ENCODE measurements at places on chromosomes 12 and 14.

- no peak for DNase-seq
These were observed 38.9 kb downstream of the DNAI7 start for GRCh38 chr12:25156061-25156460.

DNA sequence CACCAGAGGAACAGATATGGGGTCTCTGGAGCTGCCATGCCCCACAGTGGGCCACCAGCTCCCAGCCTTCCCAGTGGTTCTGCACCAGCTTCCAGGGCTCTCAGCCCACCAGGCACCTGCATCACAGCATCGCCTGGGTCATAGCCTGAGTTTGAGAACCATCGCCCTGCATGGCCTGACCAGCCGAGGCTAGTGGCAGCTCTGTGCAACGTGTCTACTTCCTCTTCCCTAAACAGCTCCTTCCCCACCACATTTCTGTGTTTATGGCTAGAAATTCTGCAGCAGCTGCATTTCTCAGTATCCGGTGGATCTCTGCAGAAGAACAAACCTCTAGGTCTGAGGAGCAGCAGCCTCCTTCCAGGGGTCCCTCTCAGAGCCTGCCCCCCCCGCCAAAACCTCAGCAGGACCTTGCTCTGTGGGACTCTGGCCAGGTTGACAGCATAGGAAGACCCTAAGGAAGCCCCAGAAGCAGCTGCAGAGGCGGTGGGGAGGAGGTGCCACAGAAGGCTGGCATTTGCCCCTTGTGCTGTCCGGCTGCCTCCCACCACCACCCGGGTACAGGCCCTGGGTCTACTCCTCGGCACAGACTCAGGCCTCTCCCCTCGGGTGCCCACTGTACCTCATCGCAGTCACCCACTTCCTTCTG lies 47.7 kb downstream of the PSMA6 start:
- no peak for DNase-seq

- DNase-seq, result no peak
These were observed 70.0 kb upstream of the GNPNAT1 start for GRCh38 chr14:52861403-52861802.

- DNase-seq, result no peak
These were observed 41.9 kb upstream of the BEGAIN start for GRCh38 chr14:100629098-100629497.

GRCh38 chr14:100525615-100526014 lies 61.6 kb downstream of the BEGAIN start:
- no peak for DNase-seq

GRCh38 chr12:12440784-12441428 lies 84.0 kb downstream of the BORCS5 start:
- DNase-seq, result no peak

DNA sequence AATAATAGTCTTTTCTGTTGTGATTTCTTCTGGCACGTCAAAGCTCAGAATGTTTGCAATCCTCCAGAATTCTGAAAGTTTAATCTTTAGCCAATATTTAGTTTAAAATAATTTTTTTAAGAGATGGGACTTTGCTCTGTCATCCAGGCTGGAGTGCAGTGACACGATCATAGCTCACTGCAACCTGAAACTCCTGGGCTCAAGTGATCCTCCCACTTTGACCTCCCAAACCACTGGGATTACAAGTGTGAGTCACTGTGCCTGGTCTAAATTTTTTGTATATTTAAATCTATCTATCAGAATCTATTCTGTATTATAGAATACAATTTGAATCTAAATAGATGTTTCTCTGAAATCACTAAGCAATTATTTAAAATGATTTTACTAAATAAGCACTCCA lies 572.7 kb downstream of the VRK1 start:
- no peak for DNase-seq

DNA sequence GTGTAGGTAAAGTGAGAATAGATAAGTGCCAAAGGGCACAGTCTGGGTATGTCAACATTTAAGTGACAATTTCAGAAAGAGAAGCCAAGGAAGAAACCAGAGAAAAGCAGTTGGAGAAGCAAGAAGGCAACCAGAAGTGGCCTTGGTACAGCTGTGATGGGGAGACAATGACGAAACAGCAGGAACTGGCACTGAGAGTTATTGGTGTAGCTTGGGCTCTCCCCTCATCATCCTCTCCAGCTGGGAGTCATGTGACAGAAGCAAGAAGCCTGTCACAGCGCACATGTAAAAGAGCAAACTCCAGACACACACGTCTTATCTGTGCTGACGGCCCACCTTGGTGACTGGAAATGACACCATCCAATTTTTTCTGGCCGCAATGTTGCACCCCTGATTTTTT lies 203.3 kb upstream of the NUDT4 start:
- DNase-seq, result no peak

- DNase-seq, result no peak
These were observed 164.3 kb upstream of the BCL2L14 start for GRCh38 chr12:11906286-11906935.

GRCh38 chr14:59303216-59303615 lies 114.7 kb downstream of the DAAM1 start:
- DNase-seq, result no peak

DNA sequence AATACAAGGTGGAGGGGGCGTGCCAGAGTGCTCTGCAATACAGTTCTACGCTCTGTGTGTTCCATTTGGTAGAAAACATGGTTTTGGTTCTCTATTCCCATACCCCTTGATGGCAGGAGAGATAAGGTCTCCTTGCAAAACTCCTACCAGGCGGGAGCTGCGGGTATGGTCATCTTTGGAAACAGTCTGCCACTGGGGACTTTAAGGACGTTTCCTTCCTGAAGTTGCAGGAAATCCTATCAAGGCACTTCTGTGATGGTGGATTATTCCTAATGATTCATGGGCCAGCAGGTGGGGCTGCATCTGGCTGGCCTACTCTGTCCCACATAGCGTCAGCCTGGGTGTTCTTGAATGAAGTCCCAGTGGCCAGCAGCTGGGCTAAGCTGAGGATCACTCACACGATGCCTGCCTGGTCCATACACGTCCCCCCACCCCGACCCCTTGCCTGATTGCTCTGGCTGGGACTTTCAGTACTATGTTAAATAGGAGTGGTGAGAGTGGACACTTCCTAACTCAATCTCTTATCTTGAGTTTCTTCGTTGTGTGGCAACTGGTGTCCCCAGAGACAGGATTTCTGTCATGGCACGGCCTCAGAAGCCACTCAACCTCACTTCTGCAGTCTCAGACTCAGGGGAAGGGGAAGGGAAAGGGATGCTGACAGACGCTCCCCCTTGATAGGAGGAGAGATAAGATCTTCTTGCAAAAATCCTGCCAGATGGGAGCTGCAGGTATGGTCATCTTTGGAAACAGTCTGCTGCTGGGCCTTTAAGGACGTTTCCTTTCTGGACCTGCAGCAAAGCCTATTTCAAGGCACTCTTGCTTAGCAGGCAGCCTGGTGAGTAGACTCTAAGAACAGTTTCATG lies 61.0 kb upstream of the FKBP4 start:
- no peak for DNase-seq

- DNase-seq, result no peak
These were observed 21.1 kb downstream of the RASSF8 start for GRCh38 chr12:25979563-25979962.

DNA sequence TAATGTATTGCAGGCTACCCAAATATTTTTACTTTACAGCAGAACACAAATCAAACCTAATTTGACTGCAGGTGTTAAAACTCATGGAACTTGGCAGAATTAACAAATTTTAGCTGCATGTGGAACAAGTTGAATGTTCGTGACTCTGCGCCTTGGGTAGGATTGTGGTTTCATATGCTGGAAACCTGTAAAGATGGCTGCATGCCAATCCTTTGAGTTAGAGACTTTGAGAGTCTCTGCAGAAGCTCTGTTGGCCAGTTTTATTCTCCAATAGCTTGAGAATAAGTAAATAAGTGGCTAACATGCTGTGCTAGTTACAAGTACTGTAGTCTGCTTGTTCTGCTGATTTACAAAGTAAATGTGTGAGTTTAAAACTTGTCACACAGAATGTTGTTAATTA lies 77.8 kb downstream of the PDE6H start:
- no peak for DNase-seq

GRCh38 chr14:71358209-71358931 lies 451.1 kb downstream of the PCNX1 start:
- DNase-seq, result no peak

DNA sequence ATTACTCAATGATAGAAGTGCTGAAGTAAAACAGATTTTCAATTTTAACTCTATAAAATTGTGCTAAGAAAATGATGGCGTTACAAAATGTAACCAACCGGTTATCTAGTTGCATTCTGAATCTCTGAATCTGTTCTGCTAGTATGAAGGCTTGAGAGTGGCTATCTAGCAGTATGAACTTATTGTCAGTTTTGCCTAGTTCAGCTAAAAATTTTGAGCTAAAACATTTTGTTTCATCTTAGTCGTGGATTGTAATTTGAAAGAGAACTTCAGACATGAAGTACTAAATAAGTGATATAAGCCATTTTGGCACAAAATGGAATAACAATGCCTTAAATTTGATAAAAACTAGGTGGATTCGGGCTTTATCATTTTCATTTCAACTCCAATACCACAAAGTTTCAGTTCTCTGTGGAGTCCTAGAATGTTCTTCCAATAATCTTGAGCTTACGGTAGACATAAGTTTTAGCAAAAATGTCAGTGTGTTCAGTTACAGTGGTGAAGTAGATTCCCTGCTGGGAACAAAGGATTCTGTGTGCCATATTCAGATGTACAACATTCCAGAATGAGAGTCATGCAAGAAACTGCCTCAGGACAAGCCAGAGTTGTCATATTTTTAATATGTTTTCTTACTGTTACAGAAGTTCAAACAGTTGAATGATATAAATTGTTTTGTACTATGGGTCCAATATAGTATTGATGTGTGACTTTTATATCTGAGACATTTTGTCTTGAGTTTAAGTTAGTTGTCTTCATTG lies 28.1 kb downstream of the ATP6V1D start:
- no peak for DNase-seq

DNA sequence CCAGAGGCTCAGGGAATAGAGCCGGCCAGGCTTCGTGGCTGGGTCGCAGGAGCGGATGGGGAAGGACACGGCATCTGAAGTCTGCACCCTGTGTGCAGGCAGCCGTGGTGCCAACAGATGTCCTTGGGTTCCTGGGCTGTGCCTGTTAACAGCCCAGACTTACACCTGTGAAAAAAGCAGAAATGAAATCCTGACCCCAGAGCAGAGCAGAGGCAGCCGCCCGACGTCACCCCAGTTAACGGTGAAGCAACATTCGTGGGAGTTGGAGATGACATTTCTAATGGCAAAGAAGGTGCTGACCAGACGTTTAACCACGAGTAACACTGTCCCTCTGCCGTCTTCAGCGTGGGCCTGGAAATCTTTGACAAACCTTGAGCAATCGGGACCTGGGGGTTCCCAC lies 200.3 kb upstream of the DIO3 start:
- DNase-seq, result no peak

DNA sequence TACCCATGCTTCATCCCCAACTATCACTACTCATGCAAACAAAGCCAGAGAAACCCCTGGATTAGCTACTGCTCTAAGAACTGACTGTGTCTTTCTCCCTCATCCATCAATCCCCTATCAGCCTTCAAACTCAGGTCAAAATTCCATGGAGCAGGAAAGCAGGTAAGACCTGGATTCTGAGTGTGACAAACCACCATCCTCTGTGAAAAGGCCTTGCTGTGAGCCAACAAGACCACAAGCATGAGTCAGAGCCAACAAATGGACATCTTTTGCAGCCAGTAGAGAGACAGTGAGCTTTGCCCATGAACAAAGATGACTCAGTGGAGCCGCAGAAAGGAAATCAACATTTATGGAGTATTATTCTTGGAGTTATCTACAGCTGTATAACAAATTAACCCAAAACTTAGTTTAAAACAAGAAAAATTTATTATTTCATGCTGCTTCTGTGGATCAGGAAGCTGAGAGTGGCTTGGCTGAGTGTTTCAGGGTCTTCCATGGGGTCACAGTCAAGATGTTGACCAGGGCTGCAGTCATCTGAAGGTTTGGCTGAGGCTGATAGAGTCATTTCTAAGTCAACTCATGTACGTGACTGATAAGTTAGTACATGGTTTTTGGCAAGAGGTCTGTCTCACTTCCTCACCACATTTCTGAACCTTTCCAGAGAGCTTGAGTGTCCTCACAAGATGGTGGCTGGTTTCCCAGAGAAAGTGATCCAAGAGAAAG lies 61.1 kb downstream of the PITPNM2 start:
- no peak for DNase-seq

GRCh38 chr12:15546102-15546701 lies 223.9 kb downstream of the PTPRO start:
- no peak for DNase-seq

DNA sequence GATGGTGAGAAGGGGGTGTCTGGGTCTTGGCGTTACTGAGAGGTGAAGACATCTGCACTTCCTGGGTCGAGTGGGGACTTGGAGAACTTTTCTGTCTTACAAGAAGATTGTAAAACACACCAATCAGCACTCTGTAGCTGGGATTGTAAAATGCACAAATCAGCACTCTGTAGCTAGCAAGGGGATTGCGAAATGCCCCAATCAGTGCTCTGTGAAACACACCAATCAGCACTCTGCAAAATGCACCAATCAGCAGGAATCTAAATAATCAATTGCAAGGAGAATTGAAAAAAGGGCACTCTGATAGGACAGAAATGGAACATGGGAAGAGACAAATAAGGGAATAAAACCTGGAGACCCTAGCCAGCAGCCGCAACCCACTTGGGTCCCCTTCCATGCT lies 376.1 kb upstream of the SFSWAP start:
- no peak for DNase-seq

DNA sequence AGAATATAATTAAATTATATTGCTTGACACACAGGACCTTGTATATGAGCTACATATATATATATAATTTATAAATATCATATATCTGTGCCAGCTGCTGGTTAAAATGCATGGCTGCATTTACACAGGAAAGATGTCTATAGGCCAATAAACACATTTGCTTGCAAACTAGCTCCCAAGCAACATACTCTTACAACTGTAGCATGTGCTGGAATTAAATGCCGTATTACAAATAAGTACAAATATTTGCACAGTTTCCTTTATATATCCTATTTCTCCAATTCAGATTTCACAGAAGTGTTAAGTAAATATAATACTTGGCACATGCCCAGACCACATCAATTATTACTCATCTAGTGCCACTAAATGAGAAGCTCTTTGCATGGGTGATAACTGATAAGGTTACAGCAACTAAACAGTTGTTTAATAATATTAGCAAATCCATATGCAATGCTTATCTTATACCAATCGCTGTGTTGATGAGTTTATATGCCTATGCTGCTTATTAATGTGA lies 66.7 kb upstream of the E2F7 start:
- no peak for DNase-seq

DNA sequence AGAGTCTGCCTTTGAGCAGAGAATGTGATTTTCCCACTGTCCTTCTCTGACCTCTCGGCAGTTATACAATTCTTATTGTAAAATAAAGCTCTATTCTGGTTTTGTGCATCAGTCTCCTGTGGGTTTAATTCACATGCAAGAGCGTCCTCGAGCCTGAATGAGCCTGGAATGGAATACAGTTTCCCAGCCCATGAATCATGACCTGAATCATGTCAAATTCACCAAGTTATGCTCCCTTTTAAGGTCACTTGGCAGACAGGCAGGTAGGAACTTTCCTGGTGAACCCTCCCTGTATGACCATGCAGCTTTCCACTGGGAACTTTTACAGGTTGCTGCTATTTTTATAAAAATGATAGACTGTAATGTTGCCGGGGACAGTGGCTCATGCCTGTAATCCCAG lies 41.7 kb downstream of the BICD1 start:
- DNase-seq, result no peak

GRCh38 chr12:109293106-109293505 lies 16.0 kb downstream of the FOXN4 start:
- DNase-seq, result no peak

- no peak for DNase-seq
These were observed 4.9 kb downstream of the VAMP1 start for GRCh38 chr12:6465467-6466183.

GRCh38 chr12:111975161-111975931 lies 37.6 kb downstream of the TMEM116 start:
- DNase-seq, result no peak
